ENCODE measurements at places on chromosomes 7 and 10.

- DNase-seq: no peak
Observed at GRCh38 chr10:76305930-76306615, 874.6 kb downstream of the LRMDA start.

GRCh38 chr10:95693668-95694534 is at the start of gene TCTN3:
Gene TCTN3, minus strand, starts transcription at chr10:95693927. Its CDS starts 28 bp downstream, at chr10:95693899.
- DNase-seq: peak; percentile 98

- DNase-seq: no peak
Observed at GRCh38 chr7:25852211-25852938, 299.6 kb upstream of the NFE2L3 start.

- DNase-seq: no peak
Observed at GRCh38 chr7:75985518-75986146, 8.8 kb downstream of the TMEM120A start.

GRCh38 chr7:68676813-68677535 is 921.3 kb upstream of the AUTS2 start:
- DNase-seq: no peak

DNA sequence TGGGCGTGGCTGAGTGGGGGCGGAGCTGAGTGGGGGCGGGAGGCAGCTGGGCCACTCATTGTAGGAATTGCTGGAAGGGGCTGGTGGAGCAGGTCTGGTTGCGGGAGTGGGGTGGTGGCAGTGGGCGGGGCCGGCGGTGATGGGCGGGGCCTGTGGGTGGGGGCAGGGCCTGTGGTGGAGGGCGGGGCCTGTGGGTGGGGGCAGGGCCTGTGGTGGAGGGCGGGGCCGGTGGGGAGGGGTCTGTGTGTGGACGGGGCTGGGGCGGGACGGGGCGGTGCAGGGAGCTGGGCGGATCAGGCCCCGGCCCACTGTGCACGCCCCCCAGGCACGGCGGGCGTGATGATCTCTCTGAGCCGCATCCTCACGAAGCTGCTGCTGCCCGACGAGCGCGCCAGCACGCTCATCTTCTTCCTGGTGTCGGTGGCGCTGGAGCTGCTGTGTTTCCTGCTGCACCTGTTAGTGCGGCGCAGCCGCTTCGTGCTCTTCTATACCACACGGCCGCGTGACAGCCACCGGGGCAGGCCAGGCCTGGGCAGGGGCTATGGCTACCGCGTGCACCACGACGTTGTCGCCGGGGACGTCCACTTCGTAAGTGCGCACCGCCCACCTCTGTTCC is 14.0 kb downstream of the SLC29A4 start:
- no peak for DNase-seq

- DNase-seq: peak; percentile 74
Observed at GRCh38 chr7:133436014-133436428, 183.1 kb downstream of the EXOC4 start.

GRCh38 chr7:23072922-23073321 is 32.7 kb upstream of the KLHL7 start:
- no peak for DNase-seq

DNA sequence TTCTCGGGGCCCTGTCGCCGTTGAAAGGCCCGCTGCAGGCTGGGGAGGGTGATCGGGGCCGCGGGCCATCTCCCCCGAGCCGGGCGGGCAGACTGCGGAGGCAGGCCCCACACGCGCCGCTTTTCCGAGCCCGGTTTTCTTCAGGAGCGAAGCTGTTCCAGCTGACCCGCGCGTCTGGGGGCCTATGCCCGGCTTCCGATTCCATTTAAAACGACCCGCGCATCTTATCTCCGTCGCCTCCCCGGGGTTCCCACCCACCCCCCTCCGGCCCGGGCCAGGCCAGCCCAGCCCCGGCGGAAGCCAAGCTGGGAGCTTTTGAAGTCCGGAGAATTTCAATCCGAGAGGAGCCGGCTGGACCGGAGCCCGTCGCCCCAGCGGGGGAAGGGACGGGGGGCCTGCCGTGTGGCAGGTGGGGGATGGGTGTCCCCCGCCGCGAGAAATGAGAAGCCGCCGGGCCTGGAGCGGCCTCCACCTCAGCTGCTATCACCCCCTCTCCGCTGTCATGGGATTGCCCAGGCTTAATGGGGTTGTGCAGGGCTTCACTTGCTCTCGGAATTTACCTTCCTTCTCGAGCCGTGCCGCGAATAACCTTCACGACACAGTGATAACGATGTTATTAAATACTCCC is 3.1 kb upstream of the EVX1 start:
- no peak for DNase-seq

DNA sequence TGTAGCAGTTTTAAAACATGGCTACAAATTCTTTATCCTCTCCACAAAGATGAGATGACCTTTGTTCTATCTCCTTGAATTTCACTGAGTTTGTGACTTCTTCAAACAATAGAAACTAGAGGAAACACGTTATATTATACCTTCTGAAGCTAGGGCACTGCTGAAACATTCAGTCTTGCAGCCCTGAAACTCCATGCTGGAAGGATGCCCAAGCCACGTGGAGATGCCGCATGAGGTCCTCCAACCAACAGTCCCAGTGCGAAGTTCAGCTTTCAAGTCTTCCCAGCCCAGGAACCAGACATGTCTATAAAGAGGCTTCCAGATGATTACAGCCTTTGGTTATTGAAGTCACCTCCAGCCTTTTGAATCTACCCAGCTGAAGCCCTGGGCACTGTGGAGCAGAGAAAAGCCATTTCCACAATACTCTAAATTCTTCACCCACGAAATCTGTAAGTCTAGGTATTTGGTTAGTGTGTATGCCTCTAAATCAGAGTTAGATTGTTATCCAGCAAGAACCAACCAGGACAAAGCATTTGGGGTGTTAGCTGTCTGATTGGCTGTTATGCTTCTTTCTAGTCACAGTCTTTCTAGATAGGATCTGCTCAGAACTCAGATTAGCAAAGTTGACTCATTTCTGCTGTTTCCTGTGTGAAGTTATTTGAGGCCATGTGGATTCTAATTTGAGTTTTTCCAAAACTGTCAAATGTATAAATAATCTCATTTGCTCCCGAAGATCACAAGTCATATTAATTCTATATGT is 186.5 kb upstream of the TMEM72 start:
- no peak for DNase-seq
